ENCODE measurements at places on chromosomes 11 and 22.

DNA sequence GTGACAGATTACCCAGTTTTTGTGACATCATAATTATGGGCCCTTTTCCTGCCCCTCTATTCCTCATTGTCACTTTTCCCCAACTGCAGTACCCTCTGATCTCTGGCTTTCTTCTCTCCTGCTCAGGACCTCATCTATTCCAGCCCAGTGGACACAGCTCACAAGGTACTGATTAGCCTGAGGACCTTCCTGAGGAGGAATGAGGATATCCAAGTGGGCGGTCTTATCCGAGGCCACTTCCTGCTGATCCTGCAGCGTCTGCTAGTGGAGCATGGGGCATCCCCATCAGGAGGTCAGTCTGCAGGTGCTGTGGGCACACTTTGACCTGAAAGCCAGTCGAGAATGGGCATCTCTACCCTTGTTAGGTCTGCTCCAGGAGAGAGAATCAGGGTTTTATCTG, 24.5 kb upstream of the CCDC134 start:
- DNase-seq: no peak

DNA sequence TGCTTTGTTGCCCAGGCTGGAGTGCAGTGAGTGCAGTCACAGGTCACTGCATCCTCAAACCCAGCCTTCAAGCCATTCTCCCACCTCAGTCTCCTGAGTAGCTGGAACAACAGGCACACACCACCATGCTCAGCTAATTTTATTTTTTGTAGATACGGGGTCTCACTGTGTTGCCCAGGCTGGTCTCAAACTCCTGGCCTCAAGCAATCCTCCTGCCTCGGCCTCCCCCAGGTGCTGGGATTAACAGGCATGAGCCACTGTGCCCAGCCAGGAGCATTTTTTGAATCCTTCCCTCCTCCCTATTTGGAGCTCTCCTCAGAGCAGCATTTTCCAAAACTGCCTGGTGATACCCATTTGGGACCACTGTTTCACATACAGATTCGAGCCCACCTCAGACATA, 77.2 kb downstream of the NCAPD3 start:
- DNase-seq: no peak

GRCh38 chr11:100501450-100501849, 185.6 kb upstream of the ARHGAP42 start:
- DNase-seq: no peak

DNA sequence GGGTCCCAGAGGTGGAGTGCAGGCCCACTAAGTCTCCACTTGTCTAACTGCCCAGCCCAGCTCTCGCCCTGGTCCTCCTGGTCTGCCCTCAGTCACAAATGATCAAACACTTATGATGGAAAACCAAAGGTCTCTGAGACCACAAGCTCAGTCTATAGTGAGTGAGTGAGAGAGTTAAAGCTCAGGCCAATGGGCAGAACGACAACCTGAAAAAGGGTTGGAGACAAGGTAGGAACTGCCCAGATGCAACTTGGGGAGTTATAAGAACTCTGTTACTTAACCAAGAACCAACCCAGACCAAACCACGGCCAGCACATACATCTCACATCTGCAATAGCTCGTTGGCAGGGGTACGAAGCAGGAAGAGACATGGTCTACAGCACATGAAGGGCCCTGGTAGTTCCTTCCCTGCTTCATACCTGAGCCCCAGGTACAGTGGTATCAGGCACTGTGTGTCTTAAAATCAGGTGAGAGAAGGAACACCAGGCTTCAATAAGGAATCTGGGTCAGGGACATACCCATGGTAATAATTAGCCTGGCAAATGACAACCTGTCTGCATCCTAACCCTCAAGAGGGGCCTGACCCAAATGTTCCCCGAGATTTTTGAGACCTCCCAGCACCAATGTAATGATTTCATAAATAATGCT, 35.7 kb downstream of the SERPIND1 start:
- no peak for DNase-seq

DNA sequence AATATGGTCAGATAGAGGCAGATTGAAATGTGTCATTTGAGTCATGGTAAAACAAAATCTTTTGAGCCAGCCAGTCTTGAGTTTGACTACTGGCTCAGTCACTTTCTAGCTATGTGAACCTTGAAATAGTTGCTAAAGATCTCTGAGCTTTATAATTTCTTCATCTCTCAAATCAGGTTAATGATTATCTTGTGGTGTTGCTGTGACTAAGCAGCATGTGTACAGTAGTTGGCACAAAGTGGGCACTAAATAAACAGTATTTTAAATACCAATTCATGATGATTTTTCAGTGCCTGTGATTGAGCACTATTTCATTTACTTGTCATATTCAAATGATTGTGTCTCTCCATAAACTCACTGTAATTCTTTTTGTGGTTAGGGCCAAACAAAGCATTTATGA, 70.8 kb downstream of the RAB38 start:
- no peak for DNase-seq

DNA sequence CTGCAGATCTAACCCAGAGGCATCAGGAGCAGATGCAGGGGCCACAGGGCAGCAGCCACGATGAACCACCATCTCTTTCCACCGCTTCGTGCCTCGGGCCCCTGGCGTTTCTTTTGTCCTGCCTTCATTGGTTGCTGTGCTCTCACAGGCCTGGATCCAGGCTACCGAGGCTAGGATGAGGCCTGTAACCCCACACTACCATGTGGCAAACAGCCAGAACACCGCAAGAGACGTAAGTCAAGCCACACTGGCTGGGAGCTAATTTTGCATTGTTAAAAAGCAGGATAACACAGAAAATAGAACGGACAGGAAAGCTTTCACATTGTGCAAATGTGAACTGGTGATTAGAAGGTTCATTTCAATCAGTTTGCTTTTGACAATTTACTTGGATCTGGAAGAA, 15.7 kb upstream of the ARFGAP3 start:
- no peak for DNase-seq

DNA sequence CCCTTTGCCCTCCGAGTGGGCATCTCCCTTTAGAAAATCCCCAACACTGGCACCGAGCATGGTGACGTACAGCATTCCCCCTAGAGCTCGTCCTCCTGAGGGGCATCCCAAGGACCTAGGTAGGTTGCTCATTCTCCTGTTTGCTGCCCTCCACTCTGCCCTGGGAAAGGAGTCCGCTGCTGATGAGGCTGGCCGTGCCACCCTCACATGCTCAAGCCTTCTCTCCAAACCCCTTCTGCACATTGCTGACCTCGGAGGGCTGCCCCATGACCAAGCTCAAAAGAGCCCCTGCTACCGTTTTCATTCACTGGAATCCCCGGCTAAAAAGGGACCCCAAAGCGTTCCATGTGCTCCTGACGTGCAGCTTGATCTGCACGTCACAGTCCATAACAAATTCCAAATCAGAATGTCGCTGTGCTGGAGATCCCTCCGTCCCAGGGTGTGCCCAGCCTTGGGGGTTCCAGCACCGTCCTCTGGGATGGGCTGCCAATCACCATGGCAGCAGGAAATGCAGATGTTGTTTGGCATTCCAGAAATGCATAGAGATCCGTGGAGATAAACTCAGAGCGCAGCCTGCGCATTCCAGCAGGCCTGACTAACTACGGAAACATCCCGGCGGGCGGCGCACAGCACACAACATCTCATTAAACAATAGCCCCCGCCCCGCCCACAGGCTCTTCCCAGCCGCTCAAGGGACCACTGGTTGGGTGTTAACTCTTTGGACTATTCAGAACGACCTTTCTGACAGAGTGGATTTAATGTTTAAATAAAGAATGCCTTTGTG, 26.3 kb upstream of the GNB1L start:
- no peak for DNase-seq

DNA sequence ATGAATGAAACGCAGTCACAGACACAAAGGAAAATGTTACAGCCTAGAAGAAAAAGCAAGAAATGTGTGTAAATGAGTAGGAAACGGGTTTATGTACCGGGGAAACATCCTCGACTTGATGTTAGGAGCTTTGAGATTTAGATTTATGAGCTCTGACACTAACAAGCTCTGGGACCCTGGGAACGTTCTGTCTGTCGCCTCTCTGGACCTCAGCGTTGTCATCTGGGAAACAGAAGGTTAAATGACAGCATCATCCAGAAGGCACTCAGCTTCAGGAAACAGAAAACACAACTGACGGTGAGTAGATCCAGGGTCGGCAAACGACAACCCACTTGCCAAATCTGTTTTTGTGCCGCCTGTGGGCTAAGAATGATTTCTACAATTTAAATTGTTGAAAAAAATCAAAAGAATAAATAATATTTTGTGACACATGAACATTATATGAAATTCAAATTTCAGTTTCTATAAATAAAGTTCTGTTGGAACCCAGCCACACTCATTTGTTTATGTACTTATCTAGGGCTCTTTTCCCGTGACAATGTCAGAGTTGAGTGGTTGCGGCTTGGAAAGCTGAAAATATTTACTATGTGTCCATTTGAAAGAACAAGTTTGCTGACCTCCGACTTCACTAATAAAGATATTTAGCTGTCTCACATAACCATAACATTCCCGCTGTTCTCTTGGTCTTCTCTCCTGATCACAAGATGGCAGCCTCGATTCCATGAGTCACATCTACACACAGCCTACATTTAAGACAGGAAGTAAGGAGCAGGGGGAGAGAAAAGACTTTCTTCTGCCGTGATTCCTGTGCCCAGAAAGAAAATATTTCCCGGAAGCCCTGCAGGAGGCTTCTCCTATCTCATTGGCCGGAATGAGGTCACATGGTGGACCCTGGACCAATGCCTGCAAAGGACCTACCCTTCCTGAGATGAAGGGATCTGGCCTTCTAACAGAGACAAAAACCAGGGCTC, 47.1 kb upstream of the SYT13 start:
- no peak for DNase-seq

DNA sequence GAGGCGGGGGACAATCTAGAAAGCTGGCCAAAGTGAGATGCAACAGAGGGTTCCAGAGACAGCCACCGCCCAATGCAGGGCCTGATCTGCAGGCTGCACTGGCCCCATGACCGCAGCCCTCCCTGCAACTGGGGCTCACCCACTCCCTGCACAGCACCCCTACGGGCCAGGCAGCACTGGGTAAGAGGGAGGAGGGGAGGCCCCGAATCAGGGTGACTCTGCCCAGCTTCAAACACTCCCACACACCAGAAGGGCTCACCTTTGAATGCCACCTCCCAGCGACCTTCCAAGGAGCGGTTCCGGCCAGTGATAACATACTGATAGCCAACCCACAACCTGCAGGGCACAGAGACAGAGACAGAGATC, 59.3 kb downstream of the DGCR2 start:
- no peak for DNase-seq

GRCh38 chr11:72864702-72865655, 50.8 kb downstream of the ATG16L2 start:
- DNase-seq: no peak

- no peak for DNase-seq
Observed at GRCh38 chr11:86675017-86675416, 2.6 kb upstream of the ME3 start.

GRCh38 chr11:126061707-126062678, 673 bp downstream of the CDON start:
- DNase-seq: no peak

DNA sequence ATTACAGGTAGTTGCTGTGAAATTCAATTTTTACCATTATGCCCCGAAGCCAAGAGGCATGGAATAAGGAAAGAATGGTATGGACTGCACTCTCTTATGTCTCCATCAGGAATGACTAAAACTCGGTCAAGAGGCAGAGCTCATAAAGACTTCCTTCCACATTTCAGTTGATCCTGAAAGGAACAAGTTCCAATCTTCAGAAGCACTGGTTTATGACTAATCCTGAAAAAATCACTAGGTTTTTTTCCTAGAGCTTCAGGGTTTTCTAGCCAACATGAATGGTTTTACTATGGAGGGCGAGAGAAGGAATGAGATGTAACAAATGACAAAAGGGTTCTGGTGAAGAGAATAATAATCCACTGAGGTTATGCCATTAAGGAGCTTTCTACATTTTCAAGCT, 832.2 kb downstream of the NTM start:
- DNase-seq: no peak

DNA sequence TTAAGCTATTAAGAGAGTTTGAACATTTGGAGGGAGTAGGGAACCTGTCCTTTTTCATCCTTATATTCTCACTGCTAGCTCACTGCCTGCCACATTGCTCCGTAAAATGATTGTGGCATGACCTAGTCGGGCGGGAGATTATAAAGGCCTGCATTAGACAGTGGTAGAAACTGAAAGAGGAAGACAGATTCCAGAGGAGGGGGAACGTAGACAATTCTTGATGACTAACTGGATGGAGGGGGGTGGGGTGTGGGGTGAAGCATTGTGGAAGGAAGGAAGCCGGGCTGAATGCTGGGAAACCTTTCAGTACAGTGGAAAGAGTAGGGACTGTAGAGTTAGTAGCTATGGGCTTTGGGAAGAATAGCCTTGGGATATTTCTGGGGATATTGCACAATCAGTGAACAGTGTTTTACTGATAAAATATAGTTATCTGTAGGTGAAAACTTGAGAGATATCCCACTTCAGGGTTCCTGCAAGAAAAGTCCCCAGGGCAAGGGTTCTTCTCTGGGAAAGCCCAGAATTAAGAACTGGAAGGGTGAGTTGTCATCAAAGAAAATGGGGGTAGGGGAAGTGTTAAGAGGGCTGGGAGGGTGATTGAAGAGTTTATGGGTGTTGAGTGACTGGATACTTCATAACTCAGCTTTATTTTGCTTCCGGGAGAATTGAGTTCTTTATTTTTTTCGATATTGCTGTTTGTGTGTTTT, 2.1 kb downstream of the MED15 start:
- no peak for DNase-seq

DNA sequence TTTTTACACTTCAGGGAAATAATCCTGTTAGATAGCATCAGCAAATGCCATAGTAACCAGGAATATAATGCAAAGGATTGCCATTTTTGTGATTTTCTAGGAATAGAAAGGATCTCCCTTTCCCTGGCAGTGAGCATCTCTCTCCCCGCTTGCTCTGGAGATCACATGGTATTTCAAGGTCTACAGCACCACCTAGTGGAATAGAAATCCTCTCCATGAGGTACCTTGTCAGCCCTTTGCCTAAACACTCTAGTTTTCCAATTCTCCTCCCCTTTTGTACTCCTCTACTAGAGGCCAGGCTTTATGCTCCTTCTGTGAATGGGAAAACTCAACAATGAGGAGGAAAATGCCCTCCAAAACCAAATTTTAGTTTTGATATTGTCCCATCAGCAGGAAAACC, 78.4 kb downstream of the XRRA1 start:
- no peak for DNase-seq

- DNase-seq: no peak
Observed at GRCh38 chr11:95359341-95359663, 128.3 kb upstream of the SESN3 start.

DNA sequence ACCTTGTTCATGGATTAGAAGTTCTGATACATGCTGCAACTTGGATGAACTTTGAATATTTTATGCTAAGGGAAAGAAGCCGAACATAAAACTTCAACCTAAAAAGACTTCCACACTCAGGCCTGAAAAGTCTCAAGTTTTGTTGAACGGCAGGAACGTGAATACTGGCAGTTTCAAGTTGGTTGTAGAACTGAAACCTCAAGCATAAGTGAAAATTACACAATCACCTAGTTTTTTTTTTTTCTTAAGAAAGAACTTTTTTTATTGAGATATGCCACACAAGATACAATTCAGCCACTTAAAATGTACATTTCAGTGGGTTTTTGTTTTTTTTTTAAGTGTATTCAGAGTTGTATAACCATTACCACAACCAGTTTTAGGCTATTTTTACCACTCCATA, 50.8 kb upstream of the ADORA2A start:
- no peak for DNase-seq
